ENCODE measurements at places on chromosomes 11 and 22.

- peak; percentile 92 for DNase-seq
These were observed 13.0 kb upstream of the EIF3D start for GRCh38 chr22:36541831-36542411.

DNA sequence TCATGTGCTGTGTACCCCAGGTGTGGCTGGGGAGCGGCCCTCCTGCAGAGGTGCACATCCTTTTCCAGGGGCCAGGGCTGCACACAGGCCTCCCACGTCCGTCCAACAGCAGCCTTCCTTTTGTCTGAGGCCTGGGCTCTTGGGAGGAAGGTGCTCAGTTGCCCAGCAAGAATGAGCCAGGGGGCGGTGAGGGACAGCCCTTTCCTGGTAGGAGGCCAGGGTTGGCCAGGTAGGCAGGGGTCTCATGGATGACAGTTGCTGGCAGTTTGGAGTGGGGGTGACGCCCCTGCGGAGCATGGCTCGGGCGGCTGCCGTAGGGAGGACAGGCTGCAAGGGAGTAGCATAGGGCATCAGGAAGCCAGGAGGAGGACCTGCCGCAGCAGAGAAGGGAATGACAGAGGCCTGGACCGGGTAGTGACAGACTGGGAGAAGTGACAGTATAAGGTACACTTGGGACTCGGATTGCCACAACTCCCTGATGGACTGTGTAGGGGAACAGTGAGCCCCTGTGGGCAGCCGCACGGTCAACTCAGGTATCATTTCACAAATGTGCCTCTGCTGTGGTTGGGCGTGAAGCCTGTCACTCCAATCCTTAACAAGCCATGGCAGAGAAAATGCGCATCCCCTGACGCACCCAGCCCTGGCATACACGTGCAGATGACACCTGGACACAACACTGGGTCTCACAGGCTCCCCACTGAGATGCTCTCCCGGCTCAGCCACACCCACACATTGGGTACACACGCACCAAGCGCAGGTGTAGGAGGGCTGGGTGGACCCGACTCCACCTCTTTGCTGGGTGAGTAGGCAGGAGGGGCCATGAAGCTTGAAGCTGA is 79.7 kb downstream of the DGCR2 start:
- DNase-seq = no peak

- no peak for DNase-seq
These were observed 93.9 kb upstream of the CSNK2A3 start for GRCh38 chr11:11446967-11447366.

DNA sequence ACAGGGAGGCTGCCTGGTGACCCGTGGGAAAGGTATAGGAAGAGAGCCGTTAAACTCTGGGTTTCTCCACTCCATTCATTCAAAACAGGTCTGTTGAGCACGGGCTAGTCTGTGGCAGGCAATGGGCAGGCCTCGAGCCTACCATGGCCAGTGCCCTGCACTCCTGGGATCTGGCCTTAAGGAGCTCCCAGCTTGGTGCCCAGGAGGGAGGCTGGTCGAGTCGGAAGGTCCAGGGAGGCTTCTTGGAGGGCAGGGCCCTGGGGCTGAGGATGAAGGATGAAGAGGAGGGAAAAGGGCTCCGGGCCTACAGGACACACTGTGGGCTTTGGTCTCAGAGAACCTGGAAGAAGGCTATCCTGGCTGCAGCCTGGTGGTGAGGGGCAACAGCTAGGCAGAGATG is 41.9 kb upstream of the MN1 start:
- DNase-seq = no peak

DNA sequence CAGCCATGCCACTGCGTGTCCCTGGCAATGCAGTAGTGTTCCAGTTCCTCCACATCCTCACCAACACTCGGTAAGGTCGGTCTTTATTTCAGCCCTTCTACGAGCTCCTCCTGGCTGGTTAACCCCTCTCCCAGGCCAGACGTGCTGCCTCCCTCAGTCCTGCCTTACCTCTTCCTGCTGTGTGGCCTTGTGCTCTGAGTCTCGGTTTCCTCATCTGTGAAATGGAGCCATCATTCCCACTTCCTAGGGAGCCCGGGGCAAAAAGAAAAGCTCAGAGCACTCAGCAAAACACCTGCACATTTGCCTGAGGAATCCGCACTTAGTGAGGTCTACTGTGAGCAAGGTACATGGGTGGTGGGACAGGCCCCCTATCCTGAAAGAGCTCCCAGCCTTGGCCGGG is 9.8 kb downstream of the TP53I11 start:
- no peak for DNase-seq

DNA sequence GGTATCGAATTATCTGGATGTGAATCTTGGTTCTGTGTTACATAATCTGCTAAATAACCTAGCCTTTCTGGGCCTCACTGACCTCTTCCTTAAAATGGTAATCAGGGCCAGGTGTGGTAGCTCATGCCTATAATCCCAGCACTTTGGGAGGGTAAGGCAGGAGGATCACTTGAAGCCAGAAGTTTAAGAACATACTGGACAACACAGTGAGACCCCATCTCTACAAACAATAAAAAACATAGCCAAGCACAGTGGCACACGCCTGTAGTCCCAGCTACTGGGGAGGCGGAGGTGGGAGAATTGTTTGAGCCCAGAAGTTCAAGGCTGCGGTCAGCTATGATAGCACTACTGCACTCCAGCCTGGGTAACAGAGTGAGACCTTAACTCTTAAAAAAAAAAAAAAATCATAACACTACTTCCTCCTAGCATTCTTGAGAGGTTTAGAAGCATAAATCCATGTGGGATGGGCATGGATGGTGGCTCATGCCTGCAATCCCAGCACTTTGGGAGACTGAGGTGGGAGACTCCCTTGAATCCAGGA is 72.5 kb downstream of the C11orf65 start:
- no peak for DNase-seq

GRCh38 chr11:35363246-35363801 is 56.0 kb downstream of the SLC1A2 start:
- no peak for DNase-seq

- DNase-seq = no peak
These were observed 8.4 kb downstream of the OR10V1 start for GRCh38 chr11:59705294-59705693.

GRCh38 chr22:27100789-27101188 is 443.4 kb downstream of the MIAT start:
- peak; percentile 58 for DNase-seq

GRCh38 chr11:1460986-1461825 is 25.4 kb downstream of the MOB2 start:
- DNase-seq = no peak

DNA sequence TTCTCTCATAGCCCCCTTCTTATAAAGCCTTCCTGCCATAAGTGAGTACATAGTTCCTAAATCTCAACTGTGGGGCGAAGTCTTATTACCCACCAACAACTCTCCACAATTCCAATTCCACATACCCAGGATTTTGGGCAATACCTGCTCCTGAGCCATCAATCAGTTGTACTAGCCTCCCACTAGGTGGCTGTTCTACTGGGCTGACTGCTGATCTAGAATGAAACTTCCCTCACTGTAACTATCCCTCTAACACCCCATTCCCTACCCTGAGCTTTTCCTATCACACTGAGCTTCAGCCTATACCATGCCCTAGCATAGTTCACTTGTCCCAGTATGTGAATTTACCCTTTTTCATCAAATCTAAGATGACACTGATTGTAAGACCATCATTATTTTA is 52.5 kb downstream of the RRAS2 start:
- no peak for DNase-seq

GRCh38 chr11:4589017-4589416 is 4.8 kb upstream of the OR52I1 start:
- no peak for DNase-seq

DNA sequence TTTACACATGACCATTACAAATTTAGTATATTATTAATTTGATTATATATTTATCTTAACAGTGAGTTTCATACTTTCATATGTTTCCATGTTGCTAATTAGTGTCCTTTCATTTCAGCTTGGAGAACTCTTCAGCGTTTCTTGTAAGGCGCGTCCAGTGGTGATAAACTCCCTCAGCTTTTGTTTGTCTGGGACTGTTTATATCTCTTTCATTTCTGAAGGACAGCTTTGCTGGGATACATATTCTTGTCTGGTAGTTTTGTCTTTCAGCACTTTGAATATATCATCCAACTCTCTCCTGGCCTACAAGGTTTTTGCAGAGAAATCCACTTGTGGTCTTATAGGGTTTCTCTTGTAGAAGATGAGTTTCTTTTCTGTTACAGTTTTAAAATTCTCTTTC is 12.4 kb downstream of the BIRC2 start:
- DNase-seq = no peak

DNA sequence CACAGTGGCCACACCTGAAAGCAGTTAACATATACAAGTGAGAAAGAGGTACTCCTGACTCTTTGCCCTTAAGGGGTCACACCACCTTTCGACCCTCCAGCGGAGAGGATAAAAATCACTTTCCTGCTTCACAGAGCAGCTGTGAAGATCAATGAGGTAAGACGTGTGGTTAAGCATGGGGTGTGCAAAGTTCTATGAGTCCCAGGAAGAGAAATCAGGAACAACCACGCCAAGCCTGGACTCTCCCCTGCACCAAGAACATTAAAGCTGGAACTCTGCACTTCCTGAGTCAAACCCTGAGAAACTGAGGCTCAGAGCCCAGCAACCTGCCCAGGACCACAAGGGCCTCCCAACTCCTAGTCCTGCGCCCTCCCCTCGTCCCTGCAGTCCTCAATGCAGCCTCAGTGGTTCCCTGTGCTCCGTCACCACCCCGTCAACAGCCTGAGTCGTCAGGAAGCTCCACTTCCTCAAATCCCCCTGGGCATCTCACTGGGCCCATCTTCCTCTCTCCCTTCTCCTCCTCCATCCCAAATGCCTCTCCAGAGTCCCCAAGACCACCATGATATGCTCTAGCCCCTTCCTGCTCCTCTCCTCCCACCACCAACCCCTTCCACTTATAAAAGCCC is 17.7 kb downstream of the TNKS1BP1 start:
- DNase-seq = no peak

DNA sequence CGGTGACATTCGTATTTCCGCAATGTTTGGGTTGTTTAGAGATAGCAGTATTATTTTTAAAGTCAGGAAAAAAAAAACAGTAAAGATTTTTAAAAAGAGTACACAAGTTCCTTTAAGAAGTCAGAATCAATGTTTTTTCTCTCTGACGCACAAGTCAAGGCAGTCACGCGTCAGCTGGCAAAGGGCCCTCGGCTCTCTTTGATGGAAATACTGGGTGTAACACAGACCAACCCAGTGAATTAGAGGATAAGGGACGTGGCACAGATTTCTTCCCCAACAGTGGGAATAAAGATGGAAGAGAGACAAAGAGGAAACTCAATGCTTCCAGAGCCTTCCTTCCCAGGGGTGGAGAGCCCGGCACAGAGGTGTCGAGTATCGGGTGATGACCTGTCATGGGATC is 13.4 kb downstream of the ASCC2 start:
- no peak for DNase-seq

- DNase-seq = no peak
These were observed 85.2 kb downstream of the TSPAN18 start for GRCh38 chr11:44811841-44812448.

DNA sequence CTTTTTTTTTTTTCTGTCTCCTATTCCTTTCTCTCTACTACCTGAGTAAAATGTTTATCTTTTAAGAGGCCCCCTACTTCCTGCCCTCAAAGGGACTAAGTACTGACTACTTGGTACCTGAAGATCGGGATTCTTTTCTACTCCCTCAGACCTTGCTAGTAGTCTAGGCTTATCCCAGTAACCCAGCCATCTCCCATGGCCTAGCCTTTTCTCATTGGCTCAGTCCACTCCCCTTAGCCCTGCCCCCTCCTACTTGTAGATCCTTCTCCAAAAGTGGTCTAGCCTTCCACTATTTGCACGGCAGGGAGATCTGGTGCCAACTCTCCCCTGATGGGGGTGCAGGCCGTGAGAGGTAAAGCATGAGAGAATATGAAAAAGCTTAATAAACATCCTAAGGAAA is 133.7 kb downstream of the RCN1 start:
- no peak for DNase-seq

GRCh38 chr11:134414766-134415765 is 3.0 kb upstream of the B3GAT1 start:
- no peak for DNase-seq

GRCh38 chr11:75223954-75224643 is 16.5 kb upstream of the TPBGL start:
- no peak for DNase-seq

DNA sequence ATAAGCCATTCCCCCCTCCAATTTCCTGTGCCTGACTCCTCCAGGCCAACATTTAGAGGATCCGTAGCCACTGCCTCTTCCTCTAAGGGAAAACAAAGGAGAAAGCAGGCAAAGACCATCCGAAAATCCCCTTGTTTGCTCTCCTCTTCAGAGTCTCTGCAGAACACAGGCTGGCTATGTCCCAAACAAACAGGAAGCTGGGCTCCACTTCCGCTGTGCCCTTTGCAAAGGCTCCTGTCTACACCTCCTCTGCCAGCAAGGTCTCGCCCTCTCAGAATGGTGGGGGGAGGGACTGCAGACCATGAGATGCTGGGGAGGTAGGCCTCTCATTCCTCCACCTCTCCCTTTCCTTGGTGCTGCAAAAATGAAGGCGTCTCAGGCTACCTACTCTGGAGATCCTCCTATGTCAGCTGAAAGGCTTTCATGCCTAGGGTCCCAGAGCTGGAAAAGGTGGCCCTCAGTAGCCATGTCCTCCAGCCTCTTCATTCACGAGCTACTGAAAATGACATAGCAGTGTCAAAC is 596.2 kb downstream of the BUD13 start:
- DNase-seq = no peak

- no peak for DNase-seq
These were observed 88.2 kb upstream of the LDLRAD3 start for GRCh38 chr11:35855671-35856070.

DNA sequence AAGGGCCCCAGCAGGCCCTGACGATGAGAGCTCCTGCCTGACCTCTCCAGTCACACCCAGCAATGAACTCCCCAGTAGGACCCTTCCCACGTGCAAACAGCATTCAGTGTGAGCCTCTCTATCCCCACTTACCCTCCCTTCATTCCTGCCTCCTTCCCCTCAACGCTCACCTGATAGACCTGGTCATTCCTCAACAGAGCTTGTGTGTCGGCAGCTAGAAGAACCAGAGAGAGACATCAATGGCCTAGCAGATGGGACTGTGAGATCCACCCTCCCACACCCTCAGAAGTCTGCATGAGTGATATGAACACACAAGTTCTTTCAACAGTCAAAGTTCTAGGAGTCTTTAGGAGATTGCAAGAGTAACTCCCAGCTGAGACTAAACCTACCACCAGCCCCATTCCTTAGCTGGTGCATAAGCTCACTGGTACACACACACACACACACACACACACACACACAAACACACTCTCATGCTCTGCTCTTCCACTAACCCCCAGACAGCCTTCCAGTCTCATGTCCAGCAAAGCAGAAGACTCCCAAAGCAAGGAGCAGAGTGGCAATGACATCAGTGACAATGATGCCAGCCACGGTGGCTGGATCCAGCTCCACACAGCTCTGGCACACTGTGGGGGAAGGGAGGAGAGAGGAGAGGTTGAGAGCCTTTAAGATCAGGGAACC is 3.1 kb downstream of the CD3D start:
- no peak for DNase-seq

- peak; percentile 5 for DNase-seq
These were observed 32.9 kb upstream of the TECTA start for GRCh38 chr11:121067962-121068647.

DNA sequence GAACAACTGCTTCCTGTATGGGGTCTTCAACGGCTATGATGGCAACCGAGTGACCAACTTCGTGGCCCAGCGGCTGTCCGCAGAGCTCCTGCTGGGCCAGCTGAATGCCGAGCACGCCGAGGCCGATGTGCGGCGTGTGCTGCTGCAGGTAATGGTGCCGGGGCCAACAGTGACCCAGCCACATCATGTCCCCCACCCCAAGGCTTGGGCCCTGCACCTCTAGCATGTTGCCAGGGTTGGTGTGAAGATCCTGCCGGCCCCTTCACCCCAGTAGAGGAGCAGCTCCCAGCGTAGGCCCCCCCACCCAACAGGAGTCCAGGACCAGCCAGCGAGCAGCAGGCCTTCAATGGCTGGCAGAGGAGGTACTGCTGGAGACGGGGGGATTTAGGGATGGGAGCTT is 15.9 kb downstream of the TAB1 start:
- DNase-seq = no peak
